Prostate gland (tissue), 2 donors: ENCODE measurements at places on chromosomes 2 and 18. TPM values are rescaled to one million over a fixed set of nuclear protein-coding genes. Genes with fewer than 3 reads are reported as not detected.

The KATNAL2 gene
- total RNA-seq: 11.7 TPM

The BCL11A gene
- 22.2 TPM for total RNA-seq

The NDUFB3 gene
- total RNA-seq: 84.3 TPM

DNA sequence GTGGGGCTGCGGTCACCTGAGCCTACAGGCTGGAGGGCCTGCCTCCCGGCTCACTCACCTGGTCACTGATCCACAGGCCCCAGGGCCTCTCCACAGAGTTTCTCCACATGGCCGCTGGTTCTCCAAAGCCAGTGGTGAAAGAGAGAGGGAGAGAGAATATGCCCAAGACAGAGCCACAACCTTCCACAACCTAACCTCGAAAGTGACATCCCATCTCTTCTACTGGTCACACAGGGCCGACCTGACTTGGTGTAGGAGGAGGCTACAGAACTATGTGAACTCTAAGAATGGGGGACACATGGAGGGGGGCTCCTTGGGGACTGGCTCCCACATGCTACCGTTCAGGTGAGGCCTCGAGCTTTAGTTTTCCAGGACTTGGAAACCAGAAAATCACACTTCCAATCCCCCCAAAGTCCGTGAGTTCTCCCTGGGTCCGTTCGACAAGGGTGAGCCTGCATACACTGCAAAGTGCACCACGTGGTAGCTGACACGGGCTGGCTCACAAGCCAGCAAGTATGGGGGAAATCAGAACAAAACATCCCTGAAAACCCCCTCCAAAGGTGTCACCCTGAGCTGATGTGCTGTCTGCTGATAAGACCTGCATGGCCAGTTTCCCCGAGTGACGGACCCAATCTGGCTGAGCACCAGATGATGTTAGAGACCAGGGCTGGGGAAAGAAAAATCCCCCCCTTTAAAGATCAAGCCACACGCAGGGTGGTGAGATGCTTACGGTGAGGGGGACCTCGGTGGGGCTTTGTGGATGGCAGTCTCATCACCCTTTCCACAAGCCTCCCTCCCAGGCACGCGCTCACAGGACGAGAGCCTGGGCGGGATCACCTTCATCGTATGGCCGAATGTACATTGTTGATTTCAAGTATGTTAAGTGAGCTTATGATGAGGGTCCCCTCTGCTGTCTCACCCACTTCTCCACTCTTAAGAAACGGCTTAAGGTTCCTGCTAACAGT, 54.2 kb upstream of the SEMA4C start:
- DNase-seq: no peak
- no peaks in the 10 kb centered on the region for H3K36me3 ChIP-seq
- no peaks in the 10 kb centered on the region for H3K27me3 ChIP-seq
- peak overlapping the region; percentile 7 for H3K27ac ChIP-seq

- H3K27ac ChIP-seq: no peak overlapping the region
- no peaks in the 10 kb centered on the region for H3K4me1 ChIP-seq
- no peaks in the 10 kb centered on the region for H3K27me3 ChIP-seq
Observed at GRCh38 chr2:140353541-140353940, 1573.4 kb upstream of the NXPH2 start.
